ENCODE measurements at places on chromosomes 2 and 18.

DNA sequence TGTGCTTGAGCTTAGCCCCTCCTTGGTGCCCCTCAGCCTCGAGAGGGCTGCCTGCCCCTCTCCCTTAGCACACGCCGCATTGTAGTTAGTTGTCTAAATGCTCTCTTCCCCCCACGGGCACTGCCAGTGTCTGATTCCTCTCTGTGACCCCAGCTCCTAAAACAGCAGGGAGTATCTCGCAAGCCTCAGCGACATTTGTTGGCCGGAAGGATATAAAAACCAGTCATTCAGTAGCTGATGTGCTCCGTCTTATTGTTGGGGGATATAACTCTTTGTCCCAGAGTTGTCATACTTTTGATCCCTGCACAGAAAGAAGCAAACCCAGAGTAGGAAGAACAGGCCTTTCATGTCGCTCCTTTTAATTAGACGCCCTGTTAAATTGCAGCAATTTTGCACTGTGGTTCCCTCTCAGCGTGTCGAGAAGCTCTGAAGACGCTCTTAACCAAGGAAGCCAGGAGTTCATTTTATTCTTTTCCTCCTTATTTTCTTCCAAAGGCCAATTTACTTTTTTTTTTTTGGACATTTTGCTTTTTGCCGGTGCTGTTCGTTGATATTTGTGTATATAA is 201.8 kb downstream of the KLHL29 start:
- no peak for DNase-seq

- DNase-seq: no peak
Measured at GRCh38 chr2:41160439-41160838, 708.5 kb upstream of the SLC8A1 start.

- no peak for DNase-seq
Measured at GRCh38 chr2:201420442-201421113, 30.7 kb downstream of the TRAK2 start.

DNA sequence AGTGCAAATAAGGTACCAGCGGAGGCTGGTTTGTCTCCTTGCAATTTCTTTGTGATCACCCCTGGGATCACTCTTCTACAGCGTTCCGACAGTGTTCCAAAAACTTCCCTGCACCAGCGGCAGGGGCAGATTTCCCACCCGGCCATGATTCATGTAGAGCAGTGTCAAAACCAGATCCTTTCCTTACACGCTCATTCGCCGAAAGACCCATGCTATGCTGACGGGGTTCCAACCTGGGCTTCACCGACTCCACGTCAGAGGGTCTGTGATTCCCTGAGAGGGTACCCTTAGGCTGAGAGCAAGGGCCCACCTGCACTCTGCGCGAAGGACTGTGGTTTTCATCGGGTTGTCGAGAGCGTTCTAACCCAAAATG is 423 bp upstream of the TTC27 start:
- peak; percentile 35 for DNase-seq

DNA sequence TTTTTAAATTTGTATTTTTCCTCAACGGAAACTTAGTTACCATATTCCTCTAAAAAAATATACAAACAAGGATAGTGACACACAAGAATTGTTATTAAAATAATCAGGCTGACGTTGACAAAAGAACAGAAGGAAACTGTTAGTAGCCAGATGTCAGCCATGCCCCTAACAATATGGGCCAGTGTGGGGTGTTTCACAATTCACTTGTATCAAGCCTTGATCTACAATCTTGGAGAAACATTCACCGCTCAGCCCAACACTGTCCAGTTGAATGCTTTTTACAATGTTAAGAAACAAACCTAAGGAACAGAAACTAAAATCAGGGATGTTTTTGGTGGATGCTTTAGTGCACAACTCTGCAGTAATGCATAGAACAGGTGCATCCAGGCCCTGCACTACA is 44.6 kb downstream of the TMEFF2 start:
- no peak for DNase-seq

DNA sequence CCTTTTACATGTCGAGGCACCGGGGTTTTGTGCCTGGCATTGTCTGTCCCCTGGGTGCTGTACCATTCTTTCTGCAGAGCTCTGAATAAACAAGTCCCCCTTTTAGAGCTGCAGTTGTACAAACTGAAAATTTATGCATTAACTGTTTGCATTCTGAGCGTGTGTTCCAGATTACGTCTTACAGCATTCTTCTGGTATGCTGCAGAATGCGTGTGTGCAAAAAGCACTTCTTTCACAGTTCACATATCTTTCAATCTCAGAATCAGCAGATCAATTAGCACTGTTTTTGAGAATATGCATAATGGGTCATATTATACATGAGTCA is 27.5 kb downstream of the MEIS1 start:
- no peak for DNase-seq

Measured in skin of body (tissue), 3 donors.